ENCODE measurements at places on chromosomes 5 and 9. TPM values are rescaled to one million over a fixed set of nuclear protein-coding genes. Genes with fewer than 3 reads are reported as not detected.

The DBH gene
- total RNA-seq: 0.78 TPM

The PCDHB7 gene
- total RNA-seq: not detected

The FBN2 gene
- total RNA-seq: 0.61 TPM

The TMEM252 gene
- not detected for total RNA-seq

The CCDC171 gene
- total RNA-seq: 1.5 TPM

The TRAF1 gene
- total RNA-seq: 87.7 TPM

DNA sequence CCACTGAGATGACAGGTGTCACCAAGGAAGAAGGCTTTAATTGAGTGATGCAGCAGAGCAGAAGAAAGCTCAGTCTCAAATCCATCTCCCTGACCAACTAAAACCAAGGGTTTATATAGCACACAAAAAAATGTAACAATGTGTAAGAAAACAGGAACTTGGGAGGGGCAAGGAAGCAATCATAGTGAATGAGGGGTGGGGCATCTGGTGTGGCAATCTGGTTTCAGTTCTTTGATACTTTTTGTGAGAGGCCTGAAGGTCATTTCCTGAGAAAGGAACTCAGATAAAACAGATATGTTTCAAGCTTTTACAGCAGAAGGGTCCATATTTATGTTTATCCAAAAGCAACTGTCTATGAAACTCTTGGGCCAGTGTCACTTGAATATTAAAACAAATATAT lies 19.7 kb downstream of the CD180 start:
- no peak for DNase-seq
- no peaks in the 10 kb centered on the region for H3K36me3 ChIP-seq
- no peaks in the 10 kb centered on the region for H3K27me3 ChIP-seq
- no peak overlapping the region for H3K4me3 ChIP-seq
- H3K4me1 ChIP-seq: peaks cover 9% of the 10 kb centered on the region

DNA sequence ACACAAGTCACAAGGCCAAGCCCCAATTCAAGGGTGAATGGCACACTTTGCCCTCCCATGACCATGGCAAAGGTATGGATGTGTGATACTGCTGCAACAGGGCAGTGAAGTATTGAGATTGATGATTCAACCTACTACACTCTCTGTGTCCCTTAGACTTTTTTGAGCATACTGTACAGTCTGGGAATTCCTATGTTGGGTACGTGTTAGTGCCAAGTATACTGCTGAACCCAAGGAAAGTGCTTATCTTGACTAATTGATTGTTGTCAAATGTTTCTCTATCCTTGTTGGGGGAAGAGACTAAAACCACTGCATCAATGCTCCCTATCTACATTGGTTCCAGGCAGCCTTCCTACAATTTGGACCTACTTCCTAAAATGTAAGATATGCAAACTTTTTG lies 93.7 kb downstream of the NDFIP1 start:
- no peak overlapping the region for H3K4me3 ChIP-seq
- H3K4me1 ChIP-seq: no peaks in the 10 kb centered on the region
- no peak for DNase-seq
- no peaks in the 10 kb centered on the region for H3K36me3 ChIP-seq
- H3K27ac ChIP-seq: no peak overlapping the region

GRCh38 chr9:24044576-24044975 lies 218.5 kb upstream of the ELAVL2 start:
- no peak for DNase-seq
- H3K36me3 ChIP-seq: no peaks in the 10 kb centered on the region
- H3K4me3 ChIP-seq: no peak overlapping the region
- no peaks in the 10 kb centered on the region for H3K27me3 ChIP-seq

- no peak overlapping the region for H3K4me3 ChIP-seq
- H3K27me3 ChIP-seq: peaks cover 11% of the 10 kb centered on the region
- H3K36me3 ChIP-seq: no peaks in the 10 kb centered on the region
- no peaks in the 10 kb centered on the region for H3K4me1 ChIP-seq
- no peak for DNase-seq
Measured at GRCh38 chr9:91515074-91515687, 91.5 kb upstream of the NFIL3 start.

GRCh38 chr5:124630767-124631704 lies 115.4 kb downstream of the ZNF608 start:
- no peaks in the 10 kb centered on the region for H3K36me3 ChIP-seq
- peaks cover 7% of the 10 kb centered on the region for H3K27me3 ChIP-seq
- H3K4me1 ChIP-seq: no peaks in the 10 kb centered on the region
- DNase-seq: no peak
- no peak overlapping the region for H3K27ac ChIP-seq
- no peak overlapping the region for H3K4me3 ChIP-seq

GRCh38 chr5:53087621-53088121 lies 21.9 kb downstream of the MOCS2 start:
- H3K36me3 ChIP-seq: no peaks in the 10 kb centered on the region
- H3K27ac ChIP-seq: no peak overlapping the region
- H3K4me3 ChIP-seq: no peak overlapping the region
- no peaks in the 10 kb centered on the region for H3K4me1 ChIP-seq
- DNase-seq: no peak

DNA sequence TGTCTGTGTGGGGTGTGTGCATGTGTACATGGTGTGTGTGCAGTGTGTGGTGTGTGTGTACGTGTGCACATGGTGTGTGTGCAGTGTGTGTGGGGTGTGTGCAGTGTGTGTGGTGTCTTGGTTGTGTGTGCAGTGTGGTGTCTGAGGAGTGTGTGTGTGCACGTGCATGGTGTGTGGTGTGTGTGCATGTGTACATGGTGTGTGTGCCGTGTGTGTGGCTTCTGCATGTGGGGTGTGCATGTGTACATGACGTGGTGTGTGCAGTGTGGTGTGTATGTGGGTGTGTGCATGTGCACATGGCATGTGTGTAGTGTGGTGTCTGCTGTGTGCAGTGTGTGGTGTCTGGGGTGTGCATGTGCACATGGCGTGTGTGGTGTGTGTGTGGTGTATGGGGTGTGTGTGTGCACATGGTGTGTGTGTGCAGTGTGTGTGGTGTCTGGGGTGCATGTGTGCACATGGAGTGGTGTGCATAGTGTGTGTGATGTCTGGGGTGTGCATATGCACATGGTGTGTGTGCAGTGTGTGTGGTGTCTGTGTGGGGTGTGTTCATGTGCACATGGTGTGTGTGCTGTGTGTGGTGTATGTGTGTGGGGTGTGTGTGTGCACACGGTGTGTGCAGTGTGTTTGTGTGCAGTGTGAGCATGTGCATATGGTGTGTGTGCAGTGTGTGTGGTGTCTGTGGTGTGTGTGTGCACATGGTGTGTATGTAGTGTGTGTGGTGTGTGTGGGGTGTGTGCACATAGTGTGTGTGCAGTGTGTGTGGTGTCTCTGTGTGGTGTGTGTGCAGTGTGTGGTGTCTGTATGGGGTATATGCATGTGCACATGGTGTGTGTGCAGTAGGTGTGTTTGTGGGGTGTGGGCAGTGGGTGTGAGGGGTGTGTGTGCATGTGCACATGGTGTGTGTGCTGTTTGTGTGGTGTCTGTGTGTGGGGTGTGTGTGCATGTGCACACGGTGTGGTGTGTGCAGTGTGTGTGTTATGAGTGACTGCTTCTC lies 40.6 kb upstream of the ZNG1F start:
- H3K27ac ChIP-seq: no peak overlapping the region
- no peak for DNase-seq
- H3K27me3 ChIP-seq: peaks cover 8% of the 10 kb centered on the region
- H3K4me1 ChIP-seq: no peaks in the 10 kb centered on the region

DNA sequence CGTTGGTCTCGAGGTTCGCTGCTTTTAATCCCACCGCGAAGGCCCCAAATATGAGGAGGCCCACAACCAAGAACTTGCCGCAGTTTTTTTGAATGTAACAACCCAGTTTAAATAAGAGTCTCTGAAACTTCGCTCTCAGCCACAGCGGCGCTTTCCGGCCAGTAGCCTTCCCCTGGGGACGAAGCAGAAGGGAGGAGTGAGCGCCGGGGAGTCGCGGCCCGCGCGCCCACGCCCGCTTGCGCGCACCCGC lies 10.4 kb downstream of the PTCH1 start:
- no peaks in the 10 kb centered on the region for H3K36me3 ChIP-seq
- peak overlapping the region; percentile 38 for H3K27ac ChIP-seq
- DNase-seq: no peak
- peaks cover 54% of the 10 kb centered on the region for H3K4me1 ChIP-seq
- peaks cover 7% of the 10 kb centered on the region for H3K27me3 ChIP-seq

DNA sequence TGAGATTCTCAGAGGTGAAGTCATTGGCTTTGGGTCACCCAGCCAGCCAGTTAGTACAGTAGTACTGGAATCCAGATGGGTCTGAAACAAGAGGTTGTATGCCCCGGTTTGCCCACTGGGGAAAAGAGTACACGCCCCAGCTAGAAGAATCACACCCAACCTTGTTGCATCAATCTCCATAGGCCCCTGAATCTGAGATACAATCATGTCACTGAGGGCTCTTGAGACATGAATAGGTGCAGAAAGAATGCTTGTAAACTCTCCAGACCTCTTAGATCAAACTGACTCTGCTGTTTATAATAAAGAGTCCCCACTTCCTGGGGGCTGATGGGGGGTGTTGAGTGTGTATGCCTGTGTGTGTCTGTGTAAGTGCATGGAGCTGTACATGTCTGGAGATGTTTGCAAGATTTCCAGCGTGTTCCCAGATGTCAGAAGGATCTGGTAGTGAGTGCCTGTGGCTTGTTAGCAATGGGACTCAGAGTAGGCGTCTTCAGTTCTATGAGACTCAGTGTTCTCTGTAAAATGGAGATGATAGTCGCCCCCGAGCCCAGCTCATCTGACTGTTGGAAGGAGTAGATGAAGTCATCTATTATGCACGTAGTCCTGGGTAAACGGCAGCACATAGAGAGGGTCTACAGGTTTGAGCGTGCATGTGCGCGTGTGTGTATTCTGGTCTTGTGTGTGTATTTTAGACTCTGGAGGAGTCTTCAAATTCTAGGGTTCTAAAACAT lies 48.2 kb downstream of the COL27A1 start:
- no peaks in the 10 kb centered on the region for H3K4me1 ChIP-seq
- no peak overlapping the region for H3K4me3 ChIP-seq
- DNase-seq: no peak
- no peak overlapping the region for H3K27ac ChIP-seq
- peaks cover 19% of the 10 kb centered on the region for H3K27me3 ChIP-seq
- no peaks in the 10 kb centered on the region for H3K36me3 ChIP-seq

GRCh38 chr5:53403291-53403690 lies 77.1 kb upstream of the FST start:
- no peak for DNase-seq
- H3K36me3 ChIP-seq: no peaks in the 10 kb centered on the region
- no peaks in the 10 kb centered on the region for H3K27me3 ChIP-seq

- no peak for DNase-seq
- H3K4me1 ChIP-seq: no peaks in the 10 kb centered on the region
- no peak overlapping the region for H3K27ac ChIP-seq
- H3K36me3 ChIP-seq: no peaks in the 10 kb centered on the region
- no peaks in the 10 kb centered on the region for H3K27me3 ChIP-seq
- no peak overlapping the region for H3K4me3 ChIP-seq
Measured at GRCh38 chr5:153901449-153901848, 137.3 kb downstream of the FAM114A2 start.

DNA sequence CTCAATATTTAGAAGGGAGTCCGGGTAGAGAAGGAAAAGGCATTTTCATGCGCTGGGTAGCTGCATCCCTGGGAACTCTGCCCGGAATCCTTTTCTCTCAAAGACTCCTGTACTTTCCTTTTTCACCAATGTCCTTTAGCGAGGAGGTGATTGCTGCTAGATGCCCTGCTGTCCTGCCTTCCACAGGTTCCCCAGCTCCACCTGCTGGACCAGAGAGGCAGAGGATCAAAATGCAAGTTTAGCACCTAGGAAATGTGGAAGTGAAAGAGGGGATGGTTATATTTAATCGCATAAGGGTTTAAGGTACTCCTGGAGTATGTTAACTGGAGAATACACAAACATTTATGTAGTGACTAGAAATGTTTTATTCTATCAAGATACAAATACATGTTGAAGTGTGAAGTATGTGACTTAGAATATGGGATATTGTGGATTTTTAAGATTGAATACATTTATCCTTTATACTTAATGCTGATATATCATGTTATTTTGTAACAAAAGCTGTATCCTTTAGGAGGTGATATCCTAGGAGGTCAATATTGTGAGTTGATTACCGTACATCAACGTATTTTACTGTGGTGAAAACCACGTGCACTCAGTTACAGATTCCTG lies 145.7 kb downstream of the ARHGAP26 start:
- no peak overlapping the region for H3K27ac ChIP-seq
- peaks cover 35% of the 10 kb centered on the region for H3K36me3 ChIP-seq
- no peak overlapping the region for H3K4me3 ChIP-seq
- no peak for DNase-seq

GRCh38 chr5:59401637-59402036 lies 491.9 kb downstream of the PDE4D start:
- no peak for DNase-seq
- no peaks in the 10 kb centered on the region for H3K4me1 ChIP-seq

DNA sequence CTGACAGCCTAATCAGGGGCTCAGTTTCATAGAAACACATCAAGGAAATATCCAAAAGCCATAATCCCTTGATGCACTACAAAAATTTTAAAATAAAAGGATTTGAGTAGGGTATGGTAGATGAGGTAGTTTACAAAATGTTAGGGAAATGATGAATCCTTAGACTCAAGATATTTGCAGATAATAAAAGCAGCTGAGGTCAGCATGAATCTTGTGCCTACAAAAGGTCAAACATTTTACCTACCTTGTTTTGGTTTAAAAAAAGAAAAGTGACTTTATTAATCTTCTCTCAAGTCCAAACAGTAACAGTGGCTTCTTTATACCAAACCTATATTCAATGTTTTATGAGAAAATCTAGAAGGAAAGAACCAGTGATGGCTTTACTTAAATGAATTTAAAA lies 135.5 kb downstream of the BNC2 start:
- no peak overlapping the region for H3K4me3 ChIP-seq
- DNase-seq: no peak
- H3K27ac ChIP-seq: no peak overlapping the region
- no peaks in the 10 kb centered on the region for H3K36me3 ChIP-seq

DNA sequence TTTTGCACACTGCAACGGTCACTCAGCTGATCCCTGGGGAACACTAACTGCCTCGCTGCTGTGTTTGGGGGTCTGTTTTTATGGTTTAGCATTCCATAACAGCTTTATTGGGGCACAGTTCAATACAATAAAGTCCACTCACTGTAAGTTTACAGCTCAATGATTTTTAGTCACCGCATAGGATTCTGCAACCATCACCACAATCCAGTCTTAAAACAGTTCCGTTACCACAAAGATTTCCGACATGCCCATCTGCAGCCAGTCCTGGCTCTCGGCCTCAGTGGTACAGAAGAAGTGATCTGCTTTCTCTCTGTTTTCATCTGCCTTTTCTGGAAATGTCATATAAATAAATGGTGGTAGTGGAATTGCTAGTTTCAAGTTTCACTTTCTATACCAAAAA lies 23.6 kb downstream of the OR2V2 start:
- DNase-seq: no peak
- H3K4me1 ChIP-seq: peaks cover 32% of the 10 kb centered on the region
- no peak overlapping the region for H3K27ac ChIP-seq
- H3K36me3 ChIP-seq: no peaks in the 10 kb centered on the region

DNA sequence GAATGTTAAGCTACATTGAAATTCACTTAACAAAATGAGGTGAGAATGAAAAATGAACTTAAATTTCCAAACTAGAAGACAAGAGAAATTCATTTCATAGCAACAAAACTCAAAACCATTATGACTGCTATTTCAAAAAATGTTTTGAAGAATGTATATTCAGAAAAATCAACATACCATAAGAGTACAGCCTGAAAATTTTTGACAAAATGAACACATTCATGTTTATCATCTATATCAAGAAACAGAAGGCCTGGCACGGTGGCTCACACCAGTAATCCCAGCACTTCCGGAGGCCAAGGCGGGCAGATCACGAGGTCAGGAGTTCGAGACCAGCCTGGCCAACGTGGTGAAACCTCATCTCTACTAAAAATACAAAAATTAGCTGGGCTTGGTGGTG lies 4.2 kb upstream of the IL6ST start:
- H3K27ac ChIP-seq: no peak overlapping the region
- peaks cover 11% of the 10 kb centered on the region for H3K4me1 ChIP-seq
- no peak for DNase-seq
- H3K36me3 ChIP-seq: no peaks in the 10 kb centered on the region
- H3K27me3 ChIP-seq: no peaks in the 10 kb centered on the region

Measured in T-cell (primary cell).